Ecto neural progenitor cell (in vitro differentiated cells): ENCODE measurements at places on chromosomes 4 and X.

GRCh38 chrX:856566-857290 is 226.1 kb downstream of the SHOX start:
- DNase-seq = no peak

DNA sequence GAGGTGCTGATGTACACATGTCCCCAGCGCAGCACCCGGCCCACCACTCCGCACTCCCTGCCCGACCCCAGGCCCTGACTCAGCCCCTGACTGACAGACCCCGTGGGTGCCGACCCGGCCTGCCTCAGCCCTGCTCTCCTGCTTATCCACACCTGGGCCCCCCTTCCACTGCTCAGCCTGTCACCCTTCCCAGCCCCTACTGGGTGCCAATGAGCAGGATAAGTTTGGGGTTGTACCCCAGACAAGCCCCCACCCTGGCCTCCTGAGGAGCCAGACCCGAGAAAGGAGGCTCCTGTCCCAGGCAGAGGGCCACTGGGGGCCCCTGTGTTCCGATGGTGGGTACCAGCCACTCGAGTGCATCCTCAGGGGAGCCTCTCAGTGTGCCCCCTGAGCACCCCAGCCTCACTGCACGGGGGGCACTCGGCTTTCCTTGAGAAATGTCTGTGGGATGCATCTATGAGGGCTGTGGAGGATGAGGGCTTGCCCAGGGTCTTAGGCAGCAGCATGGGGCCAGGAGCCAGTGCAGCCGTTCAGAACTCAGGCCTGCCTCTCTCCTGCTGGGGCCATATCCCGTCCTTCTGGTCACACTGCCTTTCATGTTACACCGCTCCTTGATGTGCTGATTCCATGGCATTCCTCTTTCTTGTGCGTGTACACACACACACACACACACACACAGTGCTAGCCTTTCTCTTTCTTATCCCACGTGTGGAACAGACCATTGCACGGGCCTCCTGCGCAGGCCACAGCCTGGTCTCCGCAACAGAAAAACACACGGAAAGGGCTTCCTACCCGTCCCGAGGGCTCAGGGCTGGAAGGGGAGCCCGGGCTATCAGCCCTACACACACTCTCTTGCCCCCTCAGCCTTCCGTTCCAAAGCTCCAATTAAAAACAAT is 220.1 kb upstream of the PSAPL1 start:
- no peak for DNase-seq

GRCh38 chrX:40395102-40395501 is 185.7 kb upstream of the ATP6AP2 start:
- DNase-seq = no peak

DNA sequence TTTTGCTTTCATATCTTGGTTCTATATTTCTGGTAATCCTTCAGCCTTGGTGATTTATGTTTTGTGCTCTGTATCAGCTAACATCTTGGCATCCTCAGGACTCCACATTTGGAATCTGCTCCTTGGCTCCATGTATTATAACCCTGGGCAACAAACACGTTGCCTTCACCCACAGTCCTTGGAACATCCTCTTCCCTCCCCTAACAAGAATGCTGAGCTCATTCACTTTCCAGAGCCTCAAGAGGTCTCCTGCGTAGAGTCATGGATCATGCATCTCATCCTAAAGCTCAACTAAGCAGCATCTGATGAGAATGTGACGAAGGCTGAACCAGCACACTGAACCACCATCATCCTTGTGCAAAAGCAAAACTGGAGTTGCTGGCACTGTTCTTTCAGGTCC is 60.5 kb upstream of the C1GALT1C1 start:
- DNase-seq = no peak

- DNase-seq = peak; percentile 49
Measured at GRCh38 chr4:27360790-27361267, 500.2 kb downstream of the STIM2 start.

GRCh38 chr4:89539374-89539773 is 231.8 kb upstream of the GPRIN3 start:
- no peak for DNase-seq

DNA sequence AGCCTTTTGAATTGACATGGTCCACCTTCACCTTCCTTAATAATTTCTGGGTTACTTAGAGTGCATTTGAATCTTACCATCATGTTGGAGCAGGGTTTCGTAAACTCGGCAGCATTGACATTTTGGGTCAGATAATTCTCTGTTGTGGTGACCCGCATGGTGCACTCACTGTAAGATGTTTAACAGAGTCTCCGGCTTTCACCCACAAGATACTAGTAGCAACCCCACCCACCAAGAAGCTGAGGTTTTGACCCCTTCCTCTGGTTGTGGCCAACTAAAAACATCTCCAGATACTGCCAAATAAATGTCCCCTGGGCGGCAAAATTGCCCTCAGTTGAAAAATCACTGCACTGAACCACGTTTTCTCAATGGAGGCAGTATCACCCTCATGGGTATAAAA is 62.7 kb downstream of the CHST7 start:
- no peak for DNase-seq

DNA sequence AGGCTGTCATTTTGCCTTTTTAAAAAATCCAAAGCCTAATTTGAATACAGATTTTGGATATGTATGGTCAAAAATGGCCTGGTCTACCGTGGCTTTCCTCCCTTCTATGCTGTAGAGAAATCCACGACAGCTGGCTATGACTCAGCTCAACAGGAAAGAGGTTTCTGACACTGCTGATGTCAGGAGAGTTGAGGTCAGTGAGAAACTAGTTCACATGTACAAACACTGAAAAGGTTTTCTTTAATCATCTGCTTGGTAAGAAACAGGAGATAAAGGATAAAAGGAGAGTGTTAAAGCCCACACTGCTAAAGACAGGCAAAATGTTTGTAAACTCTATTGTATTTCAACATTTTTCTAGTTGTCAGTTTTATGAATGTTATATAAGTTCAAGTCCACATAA is 113.9 kb downstream of the NYX start:
- no peak for DNase-seq
